ENCODE measurements at places on chromosomes 7 and 10. TPM values are rescaled to one million over a fixed set of nuclear protein-coding genes. Genes with fewer than 3 reads are reported as not detected.

DNA sequence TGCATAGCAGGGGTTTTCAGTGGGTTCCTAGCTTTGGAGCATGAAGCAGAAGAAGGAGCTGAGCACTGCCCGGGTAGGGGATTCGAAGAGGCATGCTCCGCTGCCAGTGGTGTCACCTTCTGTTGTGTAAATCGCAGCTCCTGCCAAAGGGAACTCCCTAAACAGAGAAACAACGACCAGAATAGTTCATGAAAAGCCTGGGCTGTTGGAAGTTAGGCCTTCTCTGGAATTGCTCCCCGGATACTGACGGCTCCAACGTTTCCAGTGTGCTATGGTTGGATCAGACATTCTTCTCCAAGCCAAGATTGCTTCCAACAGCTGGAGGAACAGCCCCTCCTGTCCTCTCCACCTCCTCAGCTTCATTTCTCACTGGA, 546.0 kb upstream of the FZD8 start:
- no peak overlapping the region for H3K4me3 ChIP-seq
- H3K27me3 ChIP-seq, result no peaks in the 10 kb centered on the region
- DNase-seq, result no peak
- H3K4me1 ChIP-seq, result peaks cover 13% of the 10 kb centered on the region

The ADD3 gene
- total RNA-seq, result 66.3 TPM

The DYNC1I1 gene
- total RNA-seq, result 11.0 TPM

DNA sequence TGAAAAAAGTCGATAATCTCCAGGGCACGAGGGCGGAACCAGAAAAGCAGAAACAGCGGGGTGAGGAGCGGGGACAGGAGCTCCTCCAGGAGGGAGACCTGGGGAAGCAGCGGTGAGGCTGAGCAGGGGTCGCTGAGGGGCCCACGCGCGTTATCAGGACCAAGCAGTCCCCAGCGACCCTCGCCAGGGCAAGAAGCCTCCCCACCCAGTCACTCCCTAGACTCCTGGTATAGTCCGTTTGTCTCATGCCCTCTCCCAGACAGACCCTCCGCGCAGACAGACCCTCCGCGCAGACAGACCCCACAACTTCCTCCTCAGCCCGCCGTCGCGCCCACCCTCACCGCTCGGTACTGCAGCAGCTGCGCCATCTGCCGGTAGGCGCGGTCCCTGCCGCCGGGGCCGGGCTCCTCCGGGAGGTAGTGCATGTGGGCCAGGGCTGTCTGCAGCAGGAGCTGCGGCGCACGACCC, 6.3 kb downstream of the ATG9B start:
- no peak overlapping the region for H3K27ac ChIP-seq
- H3K27me3 ChIP-seq, result no peaks in the 10 kb centered on the region
- peak overlapping the region; percentile 41 for H3K4me3 ChIP-seq
- no peak for DNase-seq

The HPS6 gene
- 21.2 TPM for total RNA-seq

Measured in esophagus muscularis mucosa (tissue), 4 donors.